ENCODE measurements at places on chromosomes 2 and 18.

GRCh38 chr2:221518201-221518934 is 53.7 kb downstream of the EPHA4 start:
- DNase-seq, result no peak

- DNase-seq, result no peak
Observed at GRCh38 chr2:96963316-96963715, 23.1 kb downstream of the FAM178B start.

DNA sequence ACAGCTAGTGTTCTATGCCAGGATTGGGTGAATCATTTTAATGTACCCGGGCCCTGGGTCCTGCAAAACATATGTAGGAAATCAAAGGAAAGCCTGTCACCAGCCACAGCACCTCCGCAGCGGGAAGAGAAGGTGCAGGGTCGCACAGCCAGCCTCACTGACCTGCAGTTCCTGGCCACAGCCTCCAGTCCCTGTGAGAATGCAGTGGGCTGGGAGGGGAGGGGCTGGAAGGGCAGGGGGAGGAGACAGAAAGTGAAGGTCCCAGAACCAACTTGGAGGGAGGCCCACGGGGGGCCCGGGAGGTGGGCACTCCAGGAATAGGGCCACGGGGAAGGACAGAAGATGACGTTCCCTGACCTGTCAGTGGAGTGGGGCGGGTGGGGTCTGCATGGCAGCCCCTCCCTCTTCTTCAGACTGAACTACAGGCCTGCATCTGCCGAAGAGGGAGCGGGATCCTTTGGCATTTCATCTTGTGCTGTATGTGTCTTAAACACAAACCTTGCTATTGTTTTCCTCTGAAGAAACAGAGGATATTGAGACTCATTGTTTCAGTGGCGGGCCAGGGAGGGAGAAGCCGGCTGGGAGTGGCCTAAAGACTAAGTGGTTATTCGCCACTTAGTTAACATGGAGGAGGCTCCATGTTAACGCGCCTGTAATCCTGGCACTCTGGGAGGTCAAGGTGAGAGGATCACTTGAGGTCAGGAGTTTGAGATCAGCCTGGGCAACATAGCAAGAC is 7.5 kb downstream of the MAL start:
- DNase-seq, result no peak

- no peak for DNase-seq
Observed at GRCh38 chr2:60715561-60715960, 40.5 kb upstream of the PAPOLG start.

GRCh38 chr2:15023221-15023620 is 390.7 kb downstream of the LRATD1 start:
- no peak for DNase-seq

DNA sequence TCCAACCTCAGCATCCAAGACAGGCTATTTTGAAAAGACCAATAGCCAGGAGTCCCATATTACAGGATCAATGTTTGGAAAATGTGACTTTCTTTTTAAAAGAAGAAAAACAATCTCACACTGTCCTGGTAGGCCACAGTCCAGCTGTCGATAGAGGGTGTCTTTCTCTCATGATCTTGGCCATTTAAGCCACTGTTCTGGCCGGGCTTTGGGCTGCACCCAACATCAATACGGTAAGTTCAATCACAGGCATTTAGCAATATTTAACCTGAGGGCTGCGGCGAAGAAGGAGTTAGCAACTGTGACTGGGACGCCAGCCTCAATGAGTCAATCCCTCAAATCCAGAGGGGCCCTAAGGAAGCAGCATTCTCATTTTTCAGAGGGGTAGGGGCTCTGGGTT is 69.0 kb downstream of the CELF4 start:
- DNase-seq, result no peak

- no peak for DNase-seq
Observed at GRCh38 chr2:21819454-21819853, 695.7 kb downstream of the TDRD15 start.

GRCh38 chr2:167844714-167845530 is 402.5 kb downstream of the STK39 start:
- DNase-seq, result peak; percentile 14

DNA sequence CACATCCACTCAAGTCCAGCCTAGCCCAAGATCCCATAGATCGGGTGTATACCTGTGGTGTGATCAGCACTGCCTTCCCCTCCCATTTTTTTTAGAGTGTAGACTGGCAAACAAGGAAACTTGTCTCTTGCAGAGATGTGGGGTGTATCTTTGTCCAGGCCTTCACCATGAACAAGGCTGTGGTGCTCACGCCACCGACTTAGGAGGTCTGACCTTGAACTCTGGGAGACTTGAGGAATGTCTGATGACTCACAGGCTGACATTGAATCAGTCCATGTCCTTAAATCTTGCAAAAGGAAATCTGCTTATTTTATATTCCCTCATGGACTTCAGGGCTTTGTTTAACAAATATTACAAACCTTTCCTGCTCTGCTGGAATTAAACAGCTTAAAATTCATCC is 4.5 kb upstream of the CTIF start:
- DNase-seq, result no peak

GRCh38 chr2:19649785-19650380 is 251.9 kb downstream of the TTC32 start:
- DNase-seq, result no peak

- no peak for DNase-seq
Observed at GRCh38 chr2:58992062-58992706, 751.1 kb upstream of the FANCL start.

DNA sequence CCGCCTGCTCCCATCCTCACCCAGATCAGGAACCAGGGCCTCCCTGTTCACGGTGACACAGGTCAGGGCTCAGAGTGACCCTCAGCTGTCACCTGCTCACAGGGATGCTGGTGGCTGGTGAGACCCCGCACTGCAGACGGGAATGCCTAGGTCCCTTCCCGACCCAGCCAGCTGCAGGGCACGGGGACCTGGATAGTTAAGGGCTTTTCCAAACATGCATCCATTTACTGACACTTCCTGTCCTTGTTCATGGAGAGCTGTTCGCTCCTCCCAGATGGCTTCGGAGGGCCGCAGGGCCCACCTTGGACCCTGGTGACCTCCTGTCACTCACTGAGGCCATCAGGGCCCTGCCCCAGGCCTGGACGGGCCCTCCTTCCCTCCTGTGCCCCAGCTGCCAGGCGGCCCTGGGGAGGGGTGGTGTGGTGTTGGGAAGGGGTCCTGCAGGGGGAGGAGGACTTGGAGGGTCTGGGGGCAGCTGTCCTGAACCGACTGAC is 31.7 kb downstream of the GPC1 start:
- DNase-seq, result no peak

- DNase-seq, result no peak
Observed at GRCh38 chr2:38671303-38671702, 5.4 kb downstream of the GALM start.

DNA sequence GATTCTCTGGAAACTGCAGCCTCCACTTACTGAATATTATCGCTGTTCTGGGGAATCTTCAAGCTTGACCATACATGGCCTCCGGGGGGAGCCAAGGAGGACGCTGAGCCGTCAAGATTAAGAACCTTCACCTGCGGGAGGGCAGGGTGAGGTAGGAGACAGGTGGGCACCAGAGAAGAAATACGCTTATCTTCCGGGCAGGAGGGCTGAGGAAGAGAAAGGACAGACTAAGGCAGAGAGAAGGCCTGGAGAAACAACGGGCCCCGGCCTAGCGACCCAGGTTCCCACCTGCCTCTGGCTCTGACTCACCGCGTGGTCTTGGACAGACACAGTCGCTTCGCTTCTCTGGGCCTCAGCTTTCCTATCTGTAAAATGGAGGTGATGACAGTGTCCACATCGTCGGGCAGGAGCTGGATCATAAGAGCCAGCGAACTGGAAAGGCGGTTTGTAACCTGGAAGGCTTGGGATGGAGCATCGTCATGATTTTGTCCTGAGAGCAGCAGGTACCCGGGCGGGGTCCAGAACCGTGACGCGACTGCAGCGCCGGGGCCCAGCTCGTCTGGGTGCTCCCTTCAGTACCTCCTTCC is 659 bp downstream of the ZNF142 start:
- peak; percentile 79 for DNase-seq

DNA sequence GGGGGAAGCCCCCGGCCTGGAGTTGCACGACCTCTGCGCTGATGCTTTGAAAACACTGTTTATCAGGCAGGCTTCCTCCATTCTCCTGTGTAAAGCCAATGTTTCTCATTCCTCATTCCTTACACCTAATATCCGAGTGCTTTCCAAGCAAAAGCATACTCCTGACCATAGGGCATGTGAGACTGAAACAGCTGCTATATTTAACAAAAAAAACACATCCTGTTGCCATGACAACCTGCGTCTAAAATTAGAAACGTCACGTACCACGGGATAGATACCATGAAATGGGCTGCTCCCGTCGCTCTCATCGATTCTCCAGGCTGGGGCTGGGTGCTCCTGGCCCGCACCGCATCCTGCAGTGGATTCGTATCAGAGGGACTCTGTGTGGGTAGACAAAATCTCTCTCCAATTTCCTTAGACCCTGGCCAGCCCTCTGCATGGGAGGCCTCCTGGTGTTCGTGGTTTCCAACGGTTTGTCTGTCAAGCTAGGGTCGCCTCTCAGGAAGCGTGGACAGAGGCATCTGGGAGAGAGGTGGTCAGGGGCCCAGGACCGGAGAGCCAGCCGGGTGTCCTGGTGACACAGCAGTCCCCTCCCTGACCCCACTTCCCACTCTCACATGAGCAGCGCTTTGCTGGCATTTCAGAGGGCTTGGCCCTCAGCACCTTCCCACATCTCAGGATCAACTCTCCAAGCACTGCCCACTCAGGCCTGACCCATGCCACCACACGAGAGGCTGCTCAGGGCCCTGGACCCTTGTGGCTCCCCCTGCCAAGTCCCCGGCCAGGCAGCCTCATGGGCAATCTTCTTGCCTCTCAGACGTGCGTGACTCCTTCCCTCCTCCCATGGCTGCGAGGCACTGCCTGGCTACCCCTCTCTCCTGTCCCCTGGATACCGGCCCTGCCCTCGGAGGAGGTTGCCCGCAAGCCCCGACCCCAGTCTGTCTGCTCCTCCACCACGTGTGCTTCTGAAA is 268.1 kb downstream of the NDUFA10 start:
- DNase-seq, result no peak

GRCh38 chr2:198452327-198452726 is 647.9 kb downstream of the PLCL1 start:
- peak; percentile 58 for DNase-seq

GRCh38 chr18:66168685-66169235 is 417.9 kb downstream of the CDH7 start:
- DNase-seq, result no peak

DNA sequence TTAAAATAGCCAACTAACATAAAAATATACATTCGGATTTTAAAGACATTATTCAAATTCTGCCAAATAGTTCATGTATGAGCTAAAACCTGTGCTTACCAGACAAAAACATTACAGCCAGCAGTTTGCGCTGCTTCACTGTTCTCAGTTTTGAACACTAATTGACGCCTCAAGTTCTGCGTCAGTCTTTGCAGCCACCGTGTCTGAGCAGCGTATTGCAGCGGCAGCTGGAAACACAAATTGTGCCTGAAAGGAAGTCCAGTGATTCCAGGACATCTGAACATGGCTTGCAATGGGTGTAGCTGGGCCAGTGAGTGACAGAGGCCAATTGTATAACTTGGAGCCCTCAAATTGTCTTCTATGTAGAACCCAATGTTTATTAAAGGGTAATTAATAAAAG is 267.6 kb downstream of the TFCP2L1 start:
- no peak for DNase-seq

DNA sequence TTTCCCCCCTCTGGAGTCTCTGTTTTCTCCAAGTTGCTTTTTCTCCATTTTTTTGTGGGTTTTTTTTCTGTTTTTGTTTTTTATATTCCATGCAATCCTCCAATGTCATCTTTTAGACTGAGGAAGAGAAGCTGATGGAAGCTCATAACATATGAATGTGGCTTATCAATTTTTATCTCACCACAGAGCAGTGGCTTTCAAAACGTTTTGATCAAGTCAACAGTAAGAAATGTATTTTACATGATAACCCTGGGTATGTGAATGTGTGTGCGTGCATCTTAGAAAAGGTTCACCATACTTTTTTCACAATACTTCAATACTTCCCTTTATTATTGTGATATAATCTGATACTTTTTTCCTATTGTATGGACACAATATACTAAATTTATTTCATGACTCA is 64.6 kb upstream of the CDCA7 start:
- DNase-seq, result no peak

GRCh38 chr2:155574941-155575340 is 757.6 kb downstream of the NR4A2 start:
- no peak for DNase-seq

DNA sequence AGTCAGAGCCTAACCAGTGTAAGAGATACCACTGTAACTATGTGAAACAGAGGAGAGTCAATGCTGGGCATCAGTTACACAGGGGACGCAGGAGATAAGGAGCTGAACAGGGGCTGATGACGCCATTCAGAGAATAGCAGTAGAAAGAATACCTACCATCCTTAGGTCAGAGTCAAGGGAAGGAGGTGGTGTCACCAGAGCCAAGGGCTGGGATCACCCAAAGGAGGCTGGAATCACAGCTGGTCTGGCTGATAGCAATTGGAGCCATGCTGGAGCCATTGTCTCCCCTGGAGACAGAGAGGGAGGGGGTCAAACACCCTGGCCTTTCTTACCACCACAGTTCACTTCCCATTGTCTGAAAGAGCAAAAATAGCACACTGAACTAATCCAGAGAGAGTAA is 37.3 kb upstream of the C18orf32 start:
- DNase-seq, result no peak

- no peak for DNase-seq
Observed at GRCh38 chr18:61851279-61851678, 41.5 kb downstream of the RNF152 start.

GRCh38 chr2:238886453-238887094 is 38.7 kb downstream of the TWIST2 start:
- no peak for DNase-seq

DNA sequence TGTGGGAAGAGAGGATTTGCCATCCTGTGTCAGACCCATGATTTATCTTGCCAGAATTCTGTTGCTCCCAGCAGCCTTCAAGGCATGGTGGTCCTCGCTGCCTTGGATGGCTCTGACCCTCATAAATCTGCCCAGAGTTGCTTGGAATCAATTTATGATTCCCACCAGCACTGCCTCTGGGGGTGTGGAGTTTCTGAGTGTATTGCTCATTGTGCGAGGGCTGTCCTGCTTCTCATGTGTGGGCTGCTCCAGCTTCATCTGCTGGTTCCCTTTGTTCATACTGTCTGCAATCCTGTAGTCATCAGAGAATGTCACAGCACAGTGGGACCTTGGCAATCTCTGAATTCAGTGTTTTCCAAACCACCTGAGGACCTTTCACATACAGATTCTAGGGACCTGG is 139.8 kb downstream of the CLIP4 start:
- DNase-seq, result no peak

- no peak for DNase-seq
Observed at GRCh38 chr2:4690913-4691312, 987.5 kb downstream of the DCDC2C start.

GRCh38 chr2:184875911-184876310 is 277.6 kb downstream of the ZNF804A start:
- no peak for DNase-seq

GRCh38 chr2:102724016-102724490 is 37.8 kb upstream of the TMEM182 start:
- DNase-seq, result no peak

DNA sequence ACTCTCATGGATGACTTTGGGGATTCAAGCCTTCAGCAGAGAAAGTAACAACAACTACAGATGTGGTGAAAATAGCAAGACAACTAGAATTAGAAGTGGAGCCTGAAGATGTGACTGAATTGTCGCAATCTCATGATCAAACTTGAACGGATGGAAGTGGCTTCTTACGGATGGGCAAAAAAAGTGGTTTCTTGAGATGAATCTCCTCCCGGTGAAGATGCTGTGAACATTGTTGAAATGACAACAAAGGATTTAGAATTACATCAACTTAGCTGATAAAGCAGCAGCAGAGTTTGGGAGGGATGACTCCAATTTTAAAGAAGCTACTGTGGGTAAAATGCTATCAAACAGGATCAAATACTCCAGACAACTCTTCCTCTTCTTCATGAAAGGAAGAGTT is 43.1 kb downstream of the AAK1 start:
- no peak for DNase-seq

Data from OCI-LY7 (cell line).